ENCODE measurements at places on chromosomes 7 and 10.

- no peak for DNase-seq
Observed at GRCh38 chr10:61682323-61682722, 19.6 kb downstream of the CABCOCO1 start.

- no peak for DNase-seq
Observed at GRCh38 chr7:35331730-35332678, 78.1 kb upstream of the TBX20 start.

DNA sequence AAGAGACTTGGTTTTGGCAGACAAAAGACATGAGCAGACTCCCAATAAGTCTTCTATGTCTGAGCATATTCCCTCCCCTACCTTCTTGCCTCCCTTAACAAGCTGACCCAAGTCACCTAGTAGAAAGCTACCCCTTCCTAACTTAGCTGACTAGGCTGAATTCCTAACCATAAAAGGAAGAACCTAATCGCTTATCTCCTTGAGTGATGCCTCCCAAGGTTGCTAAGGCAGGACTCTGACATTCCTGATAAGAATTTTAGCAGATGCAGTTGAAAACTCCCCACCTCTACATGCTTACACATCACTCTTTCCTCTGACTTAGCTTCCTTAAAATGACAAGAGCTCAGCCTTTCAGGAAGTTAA, 704.7 kb upstream of the MBL2 start:
- DNase-seq = no peak

- DNase-seq = no peak
Observed at GRCh38 chr10:127154831-127155620, 41.4 kb downstream of the INSYN2A start.

GRCh38 chr10:125226823-125227222, 66.5 kb upstream of the CTBP2 start:
- no peak for DNase-seq

DNA sequence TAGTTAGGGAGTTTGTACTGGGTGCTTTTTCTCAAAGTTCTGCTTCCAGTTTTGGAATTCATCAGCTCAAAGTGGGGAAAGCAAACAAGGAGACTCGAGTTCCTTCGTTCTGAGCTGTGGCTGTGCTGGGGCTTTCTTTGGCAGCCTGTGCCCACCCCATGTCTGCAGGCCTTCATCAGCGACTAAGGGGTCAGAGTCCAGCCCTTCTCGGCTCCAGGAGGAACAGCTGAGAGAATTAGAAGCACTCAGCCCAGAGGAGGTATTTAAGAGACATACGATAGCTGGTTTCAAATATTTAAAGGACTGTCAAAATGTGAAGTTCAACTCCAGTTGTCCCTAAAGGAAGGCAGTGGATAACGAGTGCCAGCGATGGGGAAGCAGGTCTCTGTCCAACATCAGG, 41.3 kb downstream of the SH3PXD2A start:
- DNase-seq = no peak

DNA sequence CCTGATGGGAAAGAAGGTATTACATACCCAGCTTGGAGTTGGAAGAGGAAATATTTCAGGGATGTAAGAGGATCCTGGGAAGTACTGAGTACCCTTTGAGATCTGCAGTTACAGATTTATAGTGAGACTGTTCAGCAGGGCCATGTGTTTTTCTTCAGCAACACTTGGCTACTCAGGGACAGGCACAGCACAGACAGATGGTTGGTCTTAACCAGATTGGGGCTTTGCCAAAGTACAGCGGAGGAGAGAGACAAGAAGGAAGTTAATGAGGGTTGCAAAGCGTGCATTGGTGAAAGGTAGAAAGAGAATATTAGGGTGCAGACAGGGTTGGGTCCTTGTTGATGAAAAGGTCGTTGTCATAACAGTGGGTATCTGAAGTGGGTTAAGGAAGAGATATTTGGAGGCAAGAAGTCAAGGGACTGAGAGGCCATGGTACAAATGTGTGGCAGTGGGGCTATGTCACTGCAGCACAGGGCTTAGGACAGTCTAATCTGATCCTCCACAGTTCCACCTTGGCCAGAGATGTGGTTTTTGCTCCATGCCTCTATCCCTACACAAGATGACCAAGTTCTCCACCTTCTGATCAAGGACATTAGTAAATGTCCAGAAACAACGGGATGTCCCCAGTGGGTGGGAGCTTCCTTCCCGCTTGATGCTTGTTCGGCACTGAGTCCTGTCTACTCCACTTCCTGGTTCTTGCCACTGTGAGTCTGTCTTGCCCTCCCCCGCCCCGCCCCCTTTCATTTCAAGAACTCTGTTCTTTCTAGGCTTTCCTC, 18.9 kb upstream of the DNAJC1 start:
- peak; percentile 77 for DNase-seq

DNA sequence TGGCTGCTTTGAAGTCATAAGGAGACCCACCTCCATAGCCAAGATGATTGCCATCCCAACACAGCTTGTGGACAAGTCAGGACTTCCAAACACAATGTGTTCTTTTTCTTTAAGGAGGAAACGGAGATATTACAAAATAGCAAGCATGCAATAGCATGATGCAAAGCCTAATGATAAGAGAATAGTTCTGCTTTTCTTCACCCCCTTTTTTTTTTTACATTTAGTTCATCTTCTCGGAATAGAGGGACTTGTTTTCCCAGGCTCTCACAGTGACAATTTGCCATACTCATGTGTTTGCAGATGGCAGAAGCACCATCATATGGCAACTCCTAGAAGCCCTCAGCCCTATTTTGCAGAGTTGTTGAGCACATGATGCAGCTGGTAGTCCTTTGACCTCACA, 119.8 kb downstream of the ITGB8 start:
- no peak for DNase-seq

Data from NCI-H446 (cell line).